ENCODE measurements at places on chromosomes 2 and 18.

- DNase-seq: no peak
Observed at GRCh38 chr2:58067001-58067400, 20.4 kb downstream of the VRK2 start.

DNA sequence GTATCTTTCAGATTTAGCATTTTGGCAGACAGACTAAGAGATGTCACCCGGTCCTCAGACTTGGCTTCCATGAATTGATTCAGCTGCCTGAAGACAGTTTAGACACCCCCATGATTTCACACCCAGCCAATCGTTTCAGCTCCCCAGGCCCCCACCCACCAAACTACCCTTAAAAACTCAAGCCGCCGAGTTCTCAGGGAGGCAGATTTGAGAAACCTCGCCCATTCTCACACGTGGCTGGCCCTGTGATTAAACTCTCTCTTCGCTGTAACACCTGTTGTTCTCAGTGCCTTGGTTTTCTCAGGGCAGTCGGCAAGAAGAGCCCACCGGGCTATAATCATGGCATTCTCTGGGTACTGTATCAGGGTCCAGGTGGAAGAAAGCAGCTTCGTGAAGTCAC lies 35.2 kb downstream of the UXS1 start:
- DNase-seq: no peak

- no peak for DNase-seq
Observed at GRCh38 chr2:157196956-157197355, 60.5 kb upstream of the GALNT5 start.

DNA sequence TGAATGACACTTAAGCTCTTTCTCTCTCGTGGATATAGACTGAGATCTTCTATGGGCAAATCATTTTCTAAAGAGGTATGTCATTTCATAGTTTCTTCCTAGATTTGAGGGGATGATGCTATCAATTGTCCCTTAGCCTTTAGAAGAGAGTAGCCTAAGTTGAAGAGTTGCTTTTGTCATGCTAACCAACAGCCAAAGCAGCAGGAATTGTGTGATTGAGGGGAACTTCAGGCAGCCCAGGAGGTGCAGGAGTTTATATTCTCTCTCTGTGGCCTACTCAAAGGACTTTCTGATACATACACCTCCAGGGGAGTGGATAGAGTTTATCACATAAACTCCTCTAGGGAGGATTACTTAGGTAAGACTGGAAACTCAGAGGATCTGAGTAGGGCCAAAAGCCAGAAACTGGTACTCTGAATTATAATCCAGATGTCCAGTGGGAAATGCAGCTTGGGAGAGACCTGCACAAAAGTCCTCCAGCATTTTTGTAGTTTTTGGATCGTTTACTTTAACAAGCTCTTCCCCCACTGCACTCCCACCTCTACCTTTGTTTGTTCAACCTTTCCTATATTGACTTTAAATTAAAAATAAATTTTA lies 150.7 kb upstream of the CCDC68 start:
- no peak for DNase-seq

DNA sequence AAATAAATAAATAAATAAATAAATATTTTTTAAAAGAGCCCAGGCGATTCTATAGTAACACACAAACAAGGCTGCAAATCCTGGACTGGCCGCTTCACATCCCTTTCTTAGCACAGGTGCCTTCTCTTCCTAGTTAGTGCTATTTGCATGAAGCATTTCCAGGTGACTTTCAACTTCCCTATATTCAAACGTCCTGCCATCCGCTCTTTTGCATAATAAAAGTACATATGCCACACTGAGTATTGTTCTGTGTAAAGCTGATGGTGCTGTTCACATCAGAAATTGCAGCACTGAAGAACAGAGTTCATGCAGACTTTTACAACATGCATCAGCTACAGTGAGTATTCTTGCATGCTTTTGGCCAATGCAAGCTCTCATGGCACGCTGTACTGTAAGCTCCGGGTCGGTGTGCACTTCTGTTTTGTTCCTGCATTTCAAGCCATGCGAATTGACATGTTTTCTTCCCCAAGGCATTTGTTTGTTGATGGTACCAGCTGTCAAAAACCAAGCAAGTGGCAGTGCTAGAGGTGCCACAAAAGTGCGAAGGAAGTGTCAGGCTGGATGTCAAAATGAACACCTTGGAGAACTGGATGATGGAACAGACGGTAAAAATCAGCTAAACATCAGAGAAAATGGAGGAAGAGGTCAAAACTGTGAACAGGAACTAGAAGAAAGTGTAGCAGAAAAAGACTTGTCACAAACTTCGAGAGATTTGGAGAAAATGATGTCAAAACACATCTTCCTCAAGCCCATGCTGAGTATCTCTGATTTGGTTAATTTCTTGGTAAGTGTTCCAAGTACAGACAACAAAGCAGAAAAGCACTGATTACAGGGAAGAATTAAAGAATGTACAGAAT lies 25.5 kb upstream of the CEP68 start:
- no peak for DNase-seq

DNA sequence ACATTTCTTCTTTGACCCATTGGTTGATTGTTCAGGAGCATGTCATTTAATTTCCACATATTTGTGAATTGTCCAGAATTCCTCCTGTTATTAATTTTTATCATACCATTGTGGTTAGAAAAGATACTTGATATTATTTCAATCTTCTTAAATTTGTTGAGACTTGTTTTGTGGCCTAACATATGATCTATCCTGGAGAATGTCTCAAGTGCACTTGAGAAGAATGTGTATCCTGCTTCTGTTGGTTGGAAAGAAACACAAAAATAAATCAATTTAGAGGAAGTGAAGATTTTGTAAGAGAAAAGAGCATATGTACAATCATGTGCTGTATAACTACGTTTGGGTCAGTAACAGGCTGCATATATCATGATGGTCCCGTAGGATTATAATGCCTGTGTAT lies 118.6 kb upstream of the CDC42EP3 start:
- no peak for DNase-seq

DNA sequence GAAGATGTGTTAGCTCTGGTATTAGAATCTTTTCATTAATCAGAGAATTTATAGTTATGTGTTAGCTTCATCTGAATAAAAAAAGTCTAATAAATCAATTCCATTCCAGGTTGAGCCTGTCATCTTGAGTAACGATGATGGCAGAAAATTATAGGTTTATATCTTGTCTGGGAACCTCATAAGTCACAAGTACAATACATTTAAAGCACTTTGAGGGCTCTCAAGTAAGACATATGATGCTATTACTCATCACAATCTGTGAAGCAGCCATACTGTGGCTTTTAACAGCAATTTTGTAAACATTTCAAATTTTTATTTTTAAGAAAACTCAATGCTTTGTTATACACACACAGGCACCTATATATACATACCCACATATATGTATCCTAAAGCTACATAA lies 484.1 kb upstream of the VRK2 start:
- DNase-seq: no peak

GRCh38 chr18:11522992-11523391 lies 86.4 kb upstream of the SLC35G4 start:
- no peak for DNase-seq
